ENCODE measurements at places on chromosomes 16 and 17.

- DNase-seq: no peak
These were observed 12.2 kb downstream of the CCR7 start for GRCh38 chr17:40552806-40553693.

- no peak for DNase-seq
These were observed 836.1 kb upstream of the CDH8 start for GRCh38 chr16:62872339-62872738.

DNA sequence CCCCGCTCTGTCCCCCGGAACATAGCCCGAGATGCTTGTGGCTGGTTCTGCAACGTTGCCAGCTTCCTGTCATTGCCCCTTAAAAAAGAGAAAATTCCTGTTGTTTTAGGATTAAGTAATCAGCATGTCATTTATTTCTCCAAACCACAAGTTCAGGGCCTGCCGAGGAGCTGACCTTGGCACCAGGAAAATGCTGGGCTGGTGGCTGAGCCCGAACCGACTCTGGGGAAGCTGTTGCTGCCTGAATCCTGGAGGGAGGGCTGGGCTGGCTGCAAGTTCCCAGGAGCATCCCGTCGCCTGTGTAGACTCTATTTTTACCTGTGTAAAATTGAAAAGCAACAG, 130.9 kb upstream of the FOXF1 start:
- DNase-seq: no peak

DNA sequence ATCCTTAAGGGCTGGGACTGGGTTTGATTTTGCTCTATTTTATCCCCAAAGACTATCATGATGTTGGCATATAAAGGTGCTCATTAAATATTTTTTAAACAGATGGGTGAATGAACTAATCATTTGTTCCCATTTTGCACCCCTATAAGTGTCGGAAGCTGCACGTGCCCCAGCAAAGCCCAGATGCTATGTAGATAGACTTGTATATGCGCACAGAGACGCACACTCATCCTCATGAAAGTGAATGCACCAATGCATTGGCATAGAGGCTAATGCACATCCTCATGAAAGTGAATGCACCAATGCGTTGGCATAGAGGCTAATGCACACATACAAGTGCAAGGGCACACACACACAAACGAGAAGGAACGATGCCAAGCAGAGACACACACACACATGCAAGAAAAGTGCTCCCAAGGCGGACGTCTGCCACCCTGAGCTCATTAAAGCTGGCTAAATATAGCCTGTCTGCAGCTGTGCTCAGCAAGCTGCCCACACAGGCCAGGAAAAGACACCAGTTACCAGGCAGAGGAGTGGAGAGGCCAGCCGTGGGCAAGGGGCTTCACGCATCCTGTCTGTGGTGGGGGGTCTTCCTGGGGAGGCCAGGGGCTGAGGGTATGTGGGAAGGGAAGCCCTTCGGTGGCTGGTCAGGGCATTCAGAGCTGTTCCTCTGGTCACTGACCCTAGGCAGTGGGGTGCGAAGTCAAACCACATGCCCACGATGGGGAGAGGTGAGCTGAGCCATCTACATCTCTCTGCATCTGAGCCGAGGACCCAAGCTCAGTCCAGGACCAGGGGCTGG, 52.6 kb downstream of the PIMREG start:
- no peak for DNase-seq

DNA sequence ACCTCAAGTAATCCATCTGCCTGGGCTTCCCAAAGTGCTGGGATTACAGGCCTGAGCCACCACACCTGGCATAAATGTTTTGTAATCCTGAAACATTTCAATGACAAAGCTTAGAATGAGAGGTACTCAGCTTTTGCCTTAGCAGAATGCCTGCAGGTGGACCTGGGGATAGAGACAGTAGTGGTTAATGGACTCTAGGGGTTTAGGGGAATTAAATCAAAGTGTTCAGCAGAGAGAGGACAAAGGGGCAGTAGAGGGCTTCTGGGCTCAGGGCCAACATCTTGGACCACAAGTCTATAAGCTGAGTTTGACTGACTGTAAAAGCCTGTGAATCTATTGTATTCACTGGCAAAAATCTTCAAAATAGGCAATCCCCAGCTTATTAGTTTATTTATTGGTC, 36.0 kb upstream of the MED13 start:
- no peak for DNase-seq
